Activated T-helper 2 cell treated with anti-CD3 and anti-CD28 coated beads, Interferon-gamma antibody, Interleukin-2, Interleukin-4, amounts not matched to agents 10 μg/mL and 5 μg/mL and 100 μg/mL, durations not matched to agents 14 hours and 24 hours and 36 hours (primary cell): ENCODE measurements at places on chromosomes 1 and 21.

GRCh38 chr1:75967719-75968118 lies 35.5 kb upstream of the ASB17 start:
- DNase-seq: no peak

DNA sequence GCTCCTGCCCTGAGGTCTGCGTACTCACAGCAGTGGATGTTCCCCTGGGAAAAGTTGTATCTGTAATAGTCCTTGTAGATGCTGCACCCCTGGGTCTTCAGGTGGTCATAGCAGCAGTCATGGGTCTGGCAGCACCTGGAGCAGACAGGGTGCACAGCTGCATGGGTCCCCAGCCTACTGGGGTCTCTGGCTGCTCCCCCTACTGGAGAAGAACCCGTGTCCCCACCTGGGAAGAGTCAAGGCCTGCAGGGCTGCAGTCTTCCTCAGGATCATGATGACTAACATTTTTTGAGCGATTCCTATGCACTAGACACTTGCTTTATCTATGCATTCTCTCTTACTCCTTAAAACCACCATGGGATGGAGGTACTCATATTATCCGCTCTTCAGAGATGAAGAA lies 3.9 kb downstream of the PLA2G2D start:
- no peak for DNase-seq

DNA sequence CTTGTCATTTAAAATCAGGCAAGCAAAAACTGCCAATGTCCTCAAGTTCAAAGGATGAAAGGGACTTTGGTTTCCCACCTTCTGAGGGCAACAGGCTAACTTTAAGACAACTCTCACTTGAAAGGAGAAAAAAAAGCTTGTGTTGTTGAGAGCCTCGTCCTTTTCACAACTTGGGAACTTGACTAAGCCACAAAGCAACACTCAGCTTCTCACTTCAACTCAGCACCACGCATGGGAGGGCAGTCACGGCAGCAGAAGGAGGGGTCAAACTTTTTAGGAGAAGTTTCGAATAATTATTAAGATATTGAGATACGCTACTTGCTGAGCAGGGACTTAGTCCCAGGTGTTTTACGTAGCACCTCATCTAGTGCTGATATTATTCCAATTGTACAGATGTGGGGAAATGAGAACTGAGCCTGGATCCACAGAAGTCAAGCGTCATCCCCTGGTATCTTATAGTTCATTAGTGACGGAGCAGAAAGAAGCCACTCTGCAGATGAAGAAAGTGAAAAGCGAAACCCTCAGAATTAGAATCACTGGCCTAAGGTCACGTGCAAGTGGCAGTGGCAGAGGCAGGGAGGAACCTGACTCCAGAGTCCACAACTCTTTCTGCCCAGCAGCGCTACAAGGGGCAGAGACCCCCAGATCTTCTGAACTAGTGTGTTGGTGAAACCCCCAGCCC lies 83.6 kb downstream of the JAK1 start:
- DNase-seq: no peak

- peak; percentile 65 for DNase-seq
Observed at GRCh38 chr1:206575165-206575893, 36.9 kb downstream of the EIF2D start.

DNA sequence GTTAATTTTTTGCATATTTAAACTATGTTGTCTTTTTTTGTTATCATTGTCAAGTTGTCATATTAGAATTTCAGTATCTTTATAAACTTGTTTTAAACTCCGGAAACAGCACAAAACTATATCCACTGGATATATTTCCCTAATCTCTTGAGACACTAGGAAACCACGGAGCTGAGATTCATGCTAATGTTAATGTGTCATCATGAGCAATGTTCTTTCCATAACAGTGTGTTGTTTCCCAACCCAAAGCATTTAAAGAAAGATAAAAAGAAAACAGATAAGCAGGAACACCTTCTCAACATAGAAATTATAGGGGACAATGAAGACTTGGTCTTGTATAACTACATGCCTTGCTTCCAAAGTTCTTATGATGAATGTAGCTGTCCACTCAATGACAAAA lies 626.2 kb upstream of the TMPRSS15 start:
- DNase-seq: no peak

GRCh38 chr1:155320252-155320651 lies 442 bp upstream of the RUSC1 start:
- DNase-seq: no peak

GRCh38 chr1:77825131-77825709 lies 45.8 kb downstream of the MIGA1 start:
- DNase-seq: no peak

DNA sequence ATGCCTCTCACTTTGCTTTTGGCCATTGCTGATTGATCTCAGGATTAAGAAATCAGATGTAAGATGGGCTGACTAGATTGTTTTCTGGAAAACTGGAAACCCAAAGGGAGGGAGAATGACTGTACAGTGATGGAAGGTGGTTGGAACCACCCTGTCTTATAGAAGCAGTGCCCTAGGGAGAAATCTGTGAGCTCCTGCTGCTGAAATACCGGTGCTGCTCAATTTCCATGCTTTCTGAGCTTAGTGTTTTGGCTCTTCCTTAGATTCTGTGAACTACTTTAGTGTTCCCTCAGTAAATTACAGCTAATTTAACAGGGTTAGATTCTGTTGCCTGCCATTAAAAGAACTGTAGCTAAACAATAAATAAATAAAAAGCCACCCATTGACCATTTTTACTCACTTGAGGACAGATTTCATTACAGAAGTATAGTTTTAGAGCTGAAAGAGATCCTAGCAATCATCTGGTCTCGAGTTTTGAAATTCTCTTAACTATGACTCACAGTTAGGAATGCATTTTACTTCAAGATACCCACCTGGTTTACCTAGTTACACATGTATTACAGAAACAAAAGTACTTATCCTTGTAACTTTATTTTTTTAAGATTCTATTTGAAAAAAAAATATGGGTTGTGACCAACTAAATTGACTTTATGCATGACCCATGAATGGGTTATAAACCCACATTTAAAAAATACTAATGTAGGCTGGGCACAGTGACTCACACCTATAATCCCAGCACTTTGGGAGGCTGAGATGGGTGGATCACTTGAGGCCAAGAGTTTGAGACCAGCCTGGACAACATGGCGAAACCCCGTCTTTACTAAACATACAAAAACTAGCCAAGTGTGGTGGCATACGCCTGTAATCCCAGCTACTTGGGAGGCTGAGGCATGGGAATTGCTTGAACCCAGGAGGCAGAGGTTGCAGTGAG lies 33.2 kb downstream of the CAMSAP2 start:
- no peak for DNase-seq

DNA sequence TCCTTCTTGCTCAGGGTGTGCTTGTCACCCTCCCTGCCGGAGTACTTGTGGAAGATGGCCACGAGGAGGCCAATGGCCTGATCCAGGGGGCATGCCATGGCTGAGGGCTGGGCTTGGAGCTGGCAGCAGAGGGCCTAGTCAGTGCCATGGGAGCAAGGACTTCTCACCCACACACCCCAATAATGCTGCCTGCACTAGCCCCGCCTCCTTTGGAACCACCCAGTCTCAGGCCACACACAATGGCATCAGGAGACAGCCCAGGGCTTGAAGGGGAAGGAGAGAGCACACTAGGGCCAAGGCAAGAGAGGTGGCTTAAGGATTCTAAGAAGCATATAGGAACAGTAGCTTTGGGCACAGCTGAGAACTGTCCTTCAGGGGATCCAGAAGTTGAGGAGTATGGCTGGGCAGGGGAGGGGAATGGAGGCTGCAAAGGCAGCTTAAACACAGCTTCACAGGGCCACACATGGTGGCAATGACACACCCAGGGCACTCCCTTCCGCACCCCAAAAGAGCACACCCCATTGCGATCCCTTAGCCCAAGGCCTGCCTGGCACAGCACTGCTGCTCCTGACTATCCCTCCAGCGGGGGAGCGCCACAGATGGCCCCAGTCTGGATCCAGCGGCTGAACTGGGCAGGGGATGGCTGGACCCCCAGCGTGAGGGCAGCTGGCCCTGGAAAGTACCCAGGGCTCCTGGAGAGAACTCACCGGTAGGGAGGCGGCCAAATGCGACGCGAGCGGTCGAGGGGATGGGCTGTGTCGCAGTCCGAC lies at the start of gene S100A6:
Gene S100A6, minus strand, starts transcription at position 750 of the 770 bp plus-strand sequence. Its CDS starts 652 bp downstream, at position 98.
- DNase-seq: peak; percentile 52

DNA sequence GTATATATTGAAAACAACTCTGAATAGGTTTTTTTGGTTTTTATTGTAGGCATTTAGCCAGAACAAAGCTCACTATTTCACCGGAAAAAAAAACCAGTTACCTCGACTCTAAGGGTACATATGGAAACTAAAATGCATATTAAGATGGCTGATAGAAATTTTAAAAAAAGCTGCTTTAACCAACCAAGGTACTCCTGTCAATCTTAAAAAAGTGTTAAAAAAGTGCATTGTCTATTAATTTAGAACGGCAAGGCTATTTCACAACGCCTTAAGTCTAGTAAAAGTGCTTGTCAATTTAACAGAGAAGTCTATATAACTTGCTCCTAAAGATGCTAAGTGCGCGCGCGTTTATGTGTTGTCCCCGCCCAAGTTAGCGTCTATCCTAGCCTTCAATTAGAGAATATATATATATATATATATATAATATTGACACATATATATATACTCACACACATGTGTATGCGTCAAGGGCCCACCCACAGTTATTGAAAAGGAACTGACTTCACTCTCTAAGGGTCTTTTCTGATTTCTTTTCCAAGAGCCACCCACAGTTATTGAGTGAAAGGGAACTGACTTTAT lies 934 bp downstream of the ASPM start:
- no peak for DNase-seq

- DNase-seq: no peak
Observed at GRCh38 chr1:215971793-215972441, 404.8 kb downstream of the KCTD3 start.

GRCh38 chr1:200834383-200834782 lies 38.4 kb upstream of the GPR25 start:
- no peak for DNase-seq

DNA sequence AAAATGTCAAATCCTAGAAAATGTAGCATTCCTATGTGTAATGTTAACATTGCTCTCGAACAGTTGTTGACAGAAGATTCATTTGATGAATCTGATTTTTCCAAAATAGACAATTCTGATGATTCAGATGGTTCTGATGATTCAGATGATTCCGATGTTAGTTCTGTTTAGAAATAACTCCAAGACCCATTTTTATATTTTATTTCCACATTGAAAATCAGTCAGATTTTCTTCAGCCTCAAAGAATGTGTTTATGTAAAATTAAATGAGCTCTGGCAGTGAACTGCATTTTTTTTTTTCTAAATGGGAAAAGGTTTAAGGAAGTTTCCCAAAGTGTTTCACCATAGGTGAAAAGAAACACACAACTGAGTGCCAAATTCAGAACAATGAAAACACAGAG lies 136.5 kb downstream of the TSEN15 start:
- DNase-seq: no peak

GRCh38 chr1:207951652-207952051 lies 40.7 kb upstream of the CD34 start:
- DNase-seq: no peak

DNA sequence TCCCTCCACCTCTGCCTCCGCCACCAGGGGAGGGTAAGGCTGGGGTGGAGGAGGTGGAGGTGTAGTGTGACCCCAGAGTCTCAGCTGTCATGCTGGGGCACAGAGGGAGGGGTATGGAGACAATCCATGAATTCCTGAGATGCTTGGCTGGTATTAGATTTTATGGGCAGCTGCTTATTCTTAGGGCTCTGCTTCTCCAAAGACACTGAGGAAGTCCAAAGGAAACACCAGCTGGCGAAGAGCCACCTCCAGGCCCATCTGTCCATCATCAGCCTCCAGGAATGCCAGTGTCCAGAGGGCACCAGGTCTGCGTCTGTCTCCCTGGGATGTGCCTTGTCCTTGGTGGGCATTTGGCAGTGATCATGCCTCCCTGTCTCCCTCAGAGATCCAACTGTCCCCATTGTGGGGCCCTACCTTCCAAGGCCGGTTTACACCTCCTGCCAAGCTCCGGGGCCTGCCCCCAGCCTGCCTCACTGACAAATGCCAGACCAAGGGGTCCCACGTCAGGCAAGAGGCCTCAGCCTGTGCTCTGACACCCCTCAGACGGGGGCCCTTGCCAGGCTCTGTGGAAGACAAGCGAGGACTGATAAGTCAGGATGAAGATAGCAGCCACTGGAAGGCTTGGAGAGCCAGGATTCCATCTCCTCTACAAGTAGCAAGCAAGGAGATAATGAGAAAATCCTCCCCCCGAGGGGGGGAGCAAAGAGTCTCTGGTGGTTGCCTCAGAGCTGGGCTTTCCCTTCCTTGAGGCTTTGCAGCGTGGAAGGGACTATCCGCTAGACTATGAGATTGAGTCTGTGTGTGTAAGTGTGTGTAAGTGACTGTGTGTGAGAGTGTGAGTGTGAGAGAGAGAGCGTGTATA lies 1.6 kb downstream of the TNNI1 start:
- DNase-seq: no peak

GRCh38 chr1:23751050-23751814 lies 8.0 kb downstream of the ELOA start:
- DNase-seq: peak; percentile 11

GRCh38 chr1:186463511-186463910 lies 2.6 kb upstream of the PDC start:
- DNase-seq: no peak

DNA sequence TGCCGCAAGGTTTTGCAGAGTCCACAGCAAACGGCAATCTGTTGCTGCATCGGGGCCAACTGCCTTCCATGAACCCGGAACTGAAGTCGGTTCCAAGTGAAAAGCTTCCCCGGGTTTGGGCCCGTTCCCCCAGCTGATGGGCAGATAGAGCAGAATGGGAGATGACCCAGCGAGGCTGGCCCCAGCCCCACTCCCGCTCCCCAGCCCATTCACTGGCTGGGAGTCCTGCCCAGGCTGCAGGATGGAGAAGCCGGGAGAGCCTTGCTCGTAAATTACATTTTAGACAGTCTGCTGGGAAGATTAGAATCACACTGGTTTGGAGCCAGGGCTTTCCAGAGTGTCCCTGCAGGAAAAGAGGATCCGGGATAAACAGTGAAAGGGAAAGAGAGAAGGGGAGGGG lies 31.6 kb upstream of the PAX7 start:
- no peak for DNase-seq

DNA sequence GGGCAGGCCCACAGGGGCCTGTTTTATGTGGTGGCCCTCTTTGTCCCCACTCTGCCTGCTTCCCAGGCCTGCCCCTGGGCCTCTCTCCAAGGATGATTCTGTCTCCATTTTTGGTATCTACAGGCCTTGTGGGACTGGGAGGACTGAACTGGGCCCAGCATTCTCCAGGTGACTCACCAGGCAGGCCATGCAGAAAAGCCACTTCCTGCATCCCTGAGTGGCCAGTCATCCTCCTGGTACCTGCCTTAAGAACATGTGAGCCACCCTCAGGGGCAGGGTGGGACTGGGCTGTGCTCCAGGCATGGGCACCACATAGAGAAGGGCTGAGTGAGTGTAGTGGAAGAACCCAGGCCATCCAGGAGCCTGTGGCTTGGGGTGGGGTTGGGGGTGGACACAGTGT lies 20.0 kb upstream of the BCAR3 start:
- DNase-seq: no peak
